Osteocyte (in vitro differentiated cells): ENCODE measurements at places on chromosomes 1 and 21.

- DNase-seq: no peak
Measured at GRCh38 chr21:43881283-43881682, 16.3 kb downstream of the AGPAT3 start.

DNA sequence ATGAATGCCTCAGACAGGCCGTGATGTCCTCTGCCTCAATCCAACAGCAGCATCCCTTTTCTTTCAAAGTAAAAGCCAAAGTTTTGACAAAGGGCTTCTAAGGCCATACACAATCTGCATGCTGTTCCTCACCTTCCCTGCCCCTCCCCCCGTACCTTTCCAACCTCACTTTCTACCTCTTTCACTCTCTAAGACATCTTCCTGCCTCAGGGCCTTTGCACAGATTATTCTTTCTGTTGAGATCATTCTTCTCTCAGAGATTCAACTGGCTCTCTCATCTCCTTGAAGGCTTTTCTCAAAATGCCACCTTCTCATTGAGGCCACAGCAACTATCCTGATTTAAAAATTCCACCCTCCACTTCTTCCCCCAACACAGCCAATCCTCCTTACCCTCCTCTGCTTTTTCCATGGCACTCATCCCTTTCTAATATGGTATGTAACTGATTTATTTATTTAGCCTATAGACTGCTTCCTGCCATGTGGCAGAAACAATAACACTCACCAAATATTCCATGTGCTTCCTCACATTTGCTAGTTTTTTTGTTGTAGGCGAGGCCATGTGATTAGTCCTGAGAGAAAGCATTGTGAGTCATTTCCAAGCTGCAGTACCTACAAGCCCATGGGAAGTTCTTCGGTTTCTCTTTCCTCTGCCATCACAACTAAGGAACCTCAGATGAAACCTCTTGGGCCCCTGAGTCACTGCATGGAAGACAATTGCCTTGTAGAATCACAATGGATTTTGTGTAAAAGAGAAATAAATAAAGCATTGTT, 58.7 kb upstream of the GADD45A start:
- DNase-seq: peak; percentile 15

- DNase-seq: no peak
Measured at GRCh38 chr1:157995583-157996169, 2.2 kb downstream of the KIRREL1 start.

GRCh38 chr1:200473698-200474371, 64.0 kb upstream of the ZNF281 start:
- DNase-seq: no peak

GRCh38 chr21:16312321-16312720, 582.5 kb downstream of the USP25 start:
- no peak for DNase-seq

GRCh38 chr1:217311766-217312165, 319.1 kb downstream of the GPATCH2 start:
- no peak for DNase-seq

DNA sequence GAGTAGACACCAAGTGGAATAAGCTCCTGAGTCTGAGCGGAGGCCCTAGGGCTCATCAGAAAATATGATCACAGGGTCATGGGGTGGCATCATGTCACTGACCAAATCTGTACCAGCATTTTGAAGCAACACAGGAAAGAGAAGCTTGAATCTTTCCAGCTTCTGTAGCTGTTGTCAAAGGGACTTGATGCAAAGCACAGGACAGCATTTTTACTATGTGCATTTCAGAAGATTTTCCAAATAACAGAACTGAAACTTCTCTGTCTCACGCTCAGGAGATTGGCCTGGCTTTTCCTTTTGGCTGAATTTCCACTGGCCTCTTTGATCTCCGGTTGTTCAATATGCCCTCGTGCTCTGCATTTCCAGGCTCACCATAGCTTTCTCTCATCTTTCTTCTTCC, 127.2 kb upstream of the ATP1B1 start:
- DNase-seq: no peak

DNA sequence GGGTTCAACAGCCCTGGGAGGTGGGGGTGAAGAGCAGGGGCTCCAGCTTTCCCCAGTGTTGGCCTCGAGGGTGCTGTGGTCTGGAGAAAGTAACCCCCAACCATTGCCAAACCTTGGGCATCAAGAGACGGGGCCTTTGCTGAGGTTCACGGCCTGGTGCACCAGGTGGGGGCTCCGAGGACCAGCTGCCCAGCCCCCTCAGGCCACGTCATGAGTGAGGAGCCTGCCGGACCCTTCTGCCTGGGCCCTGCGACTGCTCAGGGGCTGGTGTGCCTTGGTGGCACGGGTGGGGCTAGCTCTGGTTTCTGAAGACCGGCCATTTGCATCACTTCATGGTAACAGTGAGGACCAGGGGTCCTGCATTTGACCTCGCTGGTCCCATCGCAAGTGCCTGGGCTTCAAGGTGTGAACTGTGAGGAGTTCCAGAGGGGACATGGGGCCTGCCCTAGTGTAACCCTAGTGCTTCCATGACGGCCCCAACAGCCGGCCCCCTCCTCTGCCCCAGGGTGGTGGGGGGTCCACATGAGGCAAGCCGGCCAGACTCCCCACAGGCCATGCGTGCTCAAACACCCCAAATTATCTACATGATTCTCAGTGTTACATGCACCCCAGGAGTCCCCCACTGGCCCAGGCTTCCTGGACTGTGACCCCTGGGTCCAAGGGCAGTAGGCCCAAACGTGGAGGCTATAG, 13.5 kb downstream of the MORN1 start:
- DNase-seq: no peak

- no peak for DNase-seq
Measured at GRCh38 chr1:177857285-177857684, 112.6 kb downstream of the SEC16B start.

DNA sequence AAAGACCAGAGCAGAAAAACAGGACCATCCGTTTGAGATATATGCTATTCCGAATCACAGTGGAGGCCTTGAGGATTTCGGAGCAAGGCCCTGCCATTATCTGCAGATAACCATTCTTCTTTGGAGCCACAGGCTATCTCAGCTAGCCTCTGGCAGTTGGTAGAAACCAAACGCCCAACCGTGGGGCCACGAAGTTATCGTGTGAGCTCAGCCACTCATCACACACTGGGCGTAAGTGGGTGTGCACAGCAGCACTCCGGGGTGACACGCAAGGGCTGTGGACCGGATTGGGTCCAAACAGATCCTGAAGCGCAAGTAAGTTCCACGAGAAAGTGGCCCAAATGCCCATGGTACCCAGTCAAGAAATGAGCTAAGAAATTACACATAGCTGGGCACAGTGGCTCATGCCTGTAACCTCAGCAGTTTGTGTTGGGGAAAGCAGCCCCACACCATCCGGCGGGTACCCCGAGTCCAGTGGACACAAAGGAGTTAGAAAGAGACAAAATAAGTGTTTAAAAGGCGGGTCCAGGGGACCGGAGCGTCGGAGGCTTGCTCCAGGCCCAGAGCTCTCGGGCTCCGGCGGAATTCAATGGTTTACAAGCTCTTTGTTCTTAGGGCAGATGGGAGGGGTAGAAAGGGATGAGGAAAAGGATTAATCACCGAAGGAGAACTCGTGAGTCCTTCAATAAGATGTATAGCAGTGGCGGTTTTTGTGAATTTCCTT, 130.6 kb downstream of the LIPI start:
- DNase-seq: no peak

- DNase-seq: no peak
Measured at GRCh38 chr1:34312359-34312758, 135.7 kb downstream of the C1orf94 start.

GRCh38 chr21:45534636-45535331, 7.5 kb downstream of the SLC19A1 start:
- DNase-seq: no peak
